Frontal cortex (tissue), 4 donors: ENCODE measurements at places on chromosomes 3 and 15.

DNA sequence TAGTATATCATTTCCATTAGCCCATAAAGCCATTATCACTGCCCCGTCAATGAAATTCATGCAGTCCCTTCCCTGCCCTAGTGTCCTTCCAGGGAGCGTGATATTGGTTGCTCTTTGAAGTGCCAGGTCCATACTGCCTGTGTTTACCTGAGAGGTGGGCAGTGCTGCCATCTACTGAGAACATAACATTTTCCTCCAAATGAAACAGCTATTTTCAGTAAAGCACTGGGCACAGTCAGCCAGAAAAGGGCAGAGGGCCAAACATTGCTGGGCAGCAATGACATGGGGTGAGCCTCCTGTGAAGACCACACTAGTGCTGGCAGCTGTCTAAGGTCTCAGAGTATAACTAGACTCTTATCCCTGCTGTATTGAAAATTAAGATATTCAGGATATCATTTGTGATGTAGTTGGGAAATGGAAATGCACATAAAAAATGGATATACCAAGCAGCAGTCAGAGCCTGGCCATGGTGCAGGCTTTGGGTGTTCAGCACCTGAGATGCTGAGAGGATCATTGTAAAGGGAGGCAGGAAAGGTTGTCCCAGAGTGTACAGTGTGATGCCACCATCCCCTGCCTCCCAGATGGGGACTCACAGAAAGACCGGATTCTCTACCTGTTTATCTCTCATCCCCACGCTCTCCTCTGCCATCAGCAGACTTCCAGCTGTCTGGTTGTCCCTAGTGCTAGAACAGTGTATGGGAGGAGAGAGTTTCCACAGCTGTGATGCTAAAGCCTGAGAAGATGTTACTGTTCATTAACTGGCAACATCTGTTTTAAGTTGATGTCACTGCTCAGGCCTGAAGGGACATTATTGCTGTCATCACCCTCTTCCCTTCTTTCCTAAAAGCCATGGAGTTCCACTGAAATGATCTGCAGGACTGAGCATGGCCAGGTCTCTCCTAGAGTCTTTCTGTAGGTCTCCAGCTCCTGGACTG is 108.8 kb downstream of the ARNT2 start:
- DNase-seq, result no peak

GRCh38 chr3:37074178-37074577 is 80.9 kb downstream of the MLH1 start:
- no peak for DNase-seq

DNA sequence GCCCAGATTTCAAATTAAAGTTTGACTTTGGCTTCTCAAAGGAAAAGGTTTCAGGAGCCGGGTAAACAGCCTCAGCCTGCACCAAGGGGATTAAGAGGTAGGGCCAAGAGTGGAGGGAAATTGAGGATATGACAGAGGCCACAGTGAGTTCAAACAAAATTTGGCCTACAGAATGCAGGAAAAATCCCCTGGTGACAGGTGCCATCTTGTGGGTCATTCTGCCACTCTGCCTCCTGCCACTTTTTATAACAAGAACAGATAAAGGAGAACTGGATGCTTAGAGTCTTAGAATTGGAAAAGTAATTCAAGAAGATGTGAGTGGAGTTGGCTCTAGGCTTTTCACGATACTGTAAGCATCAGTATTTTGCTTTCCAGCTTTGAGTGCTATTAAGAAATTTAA is 253.2 kb downstream of the NR2F2 start:
- DNase-seq, result no peak

GRCh38 chr3:188439080-188439479 is 285.1 kb downstream of the LPP start:
- DNase-seq, result no peak

- no peak for DNase-seq
Observed at GRCh38 chr3:49158792-49159191, 7.3 kb downstream of the CCDC71 start.

- DNase-seq, result no peak
Observed at GRCh38 chr3:50139718-50140423, 15.3 kb upstream of the SEMA3F start.

DNA sequence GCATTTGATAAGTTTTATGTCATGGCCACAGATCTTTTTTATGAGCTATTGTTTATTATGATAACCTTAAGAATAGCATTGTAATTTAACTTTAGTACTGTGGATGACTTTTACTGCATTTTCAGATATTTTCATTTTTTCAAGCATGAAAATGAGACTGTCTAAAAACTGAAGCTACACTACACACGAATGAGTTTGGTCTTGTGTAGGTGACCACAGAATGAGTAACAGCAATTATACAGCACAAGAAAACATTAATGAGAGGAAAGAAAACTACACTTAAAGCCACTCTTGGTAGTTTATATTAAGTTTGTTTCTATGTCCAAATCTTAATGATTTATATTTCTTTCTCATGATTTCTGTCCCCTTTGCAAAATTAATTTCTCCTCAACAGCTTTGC is 809.2 kb downstream of the NAALADL2 start:
- no peak for DNase-seq

- DNase-seq, result no peak
Observed at GRCh38 chr3:18657858-18658820, 233.0 kb upstream of the SATB1 start.
